ENCODE measurements at places on chromosomes 12 and 14.

- DNase-seq = no peak
Measured at GRCh38 chr12:89729946-89730459, 21.4 kb upstream of the ATP2B1 start.

- no peak for DNase-seq
Measured at GRCh38 chr12:91240386-91241095, 57.9 kb upstream of the DCN start.

- DNase-seq = no peak
Measured at GRCh38 chr12:120181991-120182631, 12.4 kb downstream of the GCN1 start.

- peak; percentile 32 for DNase-seq
Measured at GRCh38 chr14:73633116-73634010, 11.4 kb upstream of the DNAL1 start.

DNA sequence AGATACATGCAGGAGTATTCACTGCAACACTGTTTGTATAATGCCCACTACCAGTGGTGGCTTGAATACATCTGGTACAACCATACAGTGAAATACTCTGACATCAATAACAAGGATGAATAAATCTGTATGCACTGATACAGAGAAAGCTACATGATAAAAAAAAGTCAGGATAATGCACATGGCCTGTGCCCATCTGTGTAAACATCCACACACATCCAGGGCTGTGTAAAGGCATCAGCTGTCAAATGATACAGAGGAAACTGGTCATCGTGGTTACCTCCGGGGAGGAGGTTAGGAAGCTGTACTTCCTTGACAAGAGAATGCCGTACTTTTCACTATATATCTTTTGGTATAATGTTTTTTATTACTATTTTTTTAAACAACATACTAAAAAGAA lies 176.6 kb downstream of the FOXN3 start:
- DNase-seq = no peak

DNA sequence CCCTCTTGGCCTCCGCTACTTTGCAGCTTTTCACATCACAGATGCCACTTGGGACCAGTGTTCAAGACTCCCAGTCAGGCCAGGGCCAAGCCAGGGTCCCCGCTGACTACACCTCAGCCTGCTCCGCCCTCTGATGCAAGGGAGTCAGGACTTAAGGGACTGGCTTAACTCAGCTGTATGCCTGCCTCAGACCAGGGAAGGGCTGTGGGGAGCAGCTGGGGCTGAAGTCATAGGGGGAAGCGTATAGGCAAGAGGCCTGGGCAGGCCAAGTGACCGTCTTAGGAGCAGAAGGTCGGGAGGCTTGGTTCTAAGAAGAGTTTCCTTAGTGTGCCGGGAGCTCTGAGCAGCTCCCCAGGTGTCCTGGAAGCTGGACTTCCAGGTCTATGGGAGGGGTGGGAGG lies 21.9 kb downstream of the KDM2B start:
- DNase-seq = no peak

- no peak for DNase-seq
Measured at GRCh38 chr12:5554711-5555110, 122.8 kb downstream of the NTF3 start.

DNA sequence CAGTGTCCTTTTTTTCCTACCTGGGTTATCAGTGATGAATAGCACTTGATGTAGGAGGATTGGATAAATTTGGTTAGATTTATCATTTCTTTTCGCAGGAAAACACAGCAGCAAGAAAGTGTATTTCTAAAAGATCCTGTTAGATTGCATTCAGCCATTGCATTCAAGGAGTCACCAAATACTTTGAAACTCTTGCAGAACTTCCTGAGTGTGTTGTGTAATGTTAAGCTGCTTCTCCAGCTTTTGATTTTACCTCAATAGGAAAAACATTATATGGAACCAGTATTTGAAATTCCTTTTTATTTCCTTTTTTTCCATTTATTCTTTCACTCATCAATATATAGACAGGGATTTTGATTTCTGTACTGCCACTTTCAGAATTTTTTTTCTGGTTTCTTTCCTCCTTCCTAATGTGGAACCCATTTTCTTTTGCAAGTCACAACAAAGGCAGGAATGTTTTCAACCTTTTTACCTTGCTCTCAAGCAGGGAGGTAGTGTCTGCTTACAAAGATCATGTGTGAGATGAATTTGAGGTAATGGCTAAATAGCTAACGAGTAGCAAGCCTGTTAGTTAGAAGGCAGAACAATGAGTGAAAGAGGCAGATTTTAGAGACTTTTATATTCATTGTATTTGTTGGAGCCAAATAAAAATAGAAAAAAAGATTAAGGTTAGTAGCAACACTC lies 56.2 kb downstream of the PPHLN1 start:
- no peak for DNase-seq

DNA sequence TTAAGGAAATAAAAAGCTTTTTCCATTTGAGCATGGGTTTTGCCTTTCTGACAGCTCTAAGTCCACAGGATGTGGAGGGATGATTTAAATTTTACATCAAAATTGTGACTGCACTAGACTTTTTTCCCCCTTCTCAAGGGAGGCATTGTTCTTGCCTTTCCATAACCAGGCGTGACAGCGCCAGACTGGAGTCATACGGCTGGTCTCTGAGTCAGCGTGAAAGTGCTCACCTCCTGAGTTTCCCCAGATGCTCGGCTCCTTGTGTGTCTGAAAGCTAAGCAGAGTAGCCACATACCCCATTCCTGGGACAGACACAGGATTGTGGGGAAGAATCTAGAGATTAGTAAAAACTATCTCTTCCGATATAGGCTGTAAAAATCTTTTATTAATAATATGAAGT lies 43.1 kb downstream of the SOX5 start:
- DNase-seq = no peak

DNA sequence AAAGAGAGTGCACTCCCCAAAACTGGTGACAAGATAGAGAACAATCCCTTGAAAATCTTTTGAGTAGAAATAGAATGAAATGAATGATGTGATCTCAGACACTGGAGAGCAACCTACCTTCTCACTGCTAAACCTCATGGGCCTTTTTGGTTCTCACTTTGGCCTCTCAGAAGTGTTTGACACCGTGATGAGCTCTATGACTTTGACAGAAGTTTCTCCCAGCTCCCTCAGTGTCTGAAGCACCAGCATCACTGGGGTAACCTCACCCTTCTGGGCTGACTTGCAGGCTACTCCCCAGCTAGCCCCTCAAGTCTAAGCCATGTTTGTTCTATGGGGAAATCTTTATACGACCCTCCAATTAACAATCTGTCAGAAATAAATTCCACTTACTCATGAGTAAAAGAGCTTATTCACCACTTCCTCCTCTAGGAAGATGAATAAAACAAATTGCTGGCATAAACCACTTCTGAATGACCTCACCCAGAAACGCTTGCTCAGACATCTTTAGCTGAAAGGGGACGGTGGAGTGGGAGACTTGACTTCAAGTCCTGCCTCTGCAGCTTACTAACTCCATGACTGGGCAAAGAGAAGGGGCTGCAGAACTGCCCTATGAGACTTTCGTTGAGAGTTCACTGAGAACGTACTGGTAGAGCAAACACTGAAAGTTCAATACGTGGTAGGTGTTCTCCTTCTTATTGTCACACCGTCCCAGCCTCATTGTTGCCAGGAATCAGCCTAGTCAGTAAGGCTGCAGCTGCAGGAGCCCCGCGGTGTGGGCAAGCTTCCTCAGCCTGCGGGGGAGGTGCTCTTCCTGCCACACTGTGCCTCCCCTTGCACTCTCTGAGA lies 46.5 kb downstream of the ST8SIA1 start:
- DNase-seq = no peak

GRCh38 chr12:31588976-31589375 lies 2.0 kb downstream of the DENND5B start:
- DNase-seq = no peak

DNA sequence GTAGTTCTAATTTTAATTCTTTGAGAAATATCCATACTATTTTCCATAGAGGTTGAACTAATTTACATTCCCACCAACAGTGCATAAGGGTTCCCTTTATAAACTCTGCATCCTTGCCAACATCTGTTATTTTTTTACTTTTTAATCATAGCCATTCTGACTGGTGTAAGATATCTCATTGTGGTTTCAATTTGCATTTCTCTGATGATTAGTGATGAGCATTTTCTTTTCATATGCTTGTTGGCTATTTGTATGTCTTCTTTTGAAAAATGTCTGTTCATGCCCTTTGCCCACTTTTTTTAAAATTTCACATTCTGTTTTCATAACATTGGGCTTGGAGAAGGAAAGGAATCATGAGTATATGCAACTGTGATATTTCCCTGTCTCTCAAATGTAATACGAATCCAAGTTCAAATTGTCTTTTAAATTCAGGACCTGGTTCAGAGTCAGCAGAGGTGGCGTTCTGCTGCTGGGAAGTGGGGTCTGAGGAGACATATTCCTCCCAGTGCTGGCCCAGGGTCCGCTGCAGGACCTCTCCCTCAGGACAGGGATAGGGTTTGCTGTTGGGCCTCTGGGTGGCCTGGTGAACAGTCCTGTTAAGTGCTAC lies 81.2 kb upstream of the ETV6 start:
- DNase-seq = no peak
